Activated CD8-positive, alpha-beta T cell treated with anti-CD3 and anti-CD28 coated beads for 36 hours (primary cell): ENCODE measurements at places on chromosomes 7 and 10. TPM values are rescaled to one million over a fixed set of nuclear protein-coding genes. Genes with fewer than 3 reads are reported as not detected.

DNA sequence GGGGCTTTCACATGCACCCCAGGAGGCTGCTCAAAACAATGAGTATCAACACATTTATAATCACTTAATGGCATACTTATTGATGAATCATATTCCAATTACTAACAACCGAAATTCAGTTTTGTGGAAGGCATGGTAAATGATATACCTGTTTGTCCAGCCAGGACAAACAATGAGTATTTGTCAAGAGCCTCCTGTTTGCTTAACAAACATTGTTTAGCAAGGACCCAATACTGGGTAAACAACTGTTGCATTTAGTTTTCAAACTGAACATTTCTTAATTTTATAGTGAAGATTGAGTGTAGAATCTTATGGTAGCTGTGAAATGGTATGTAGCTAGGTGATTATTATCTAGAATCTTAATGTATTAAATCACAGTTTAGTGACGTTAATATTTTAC lies 473.7 kb downstream of the ATRNL1 start:
- H3K4me1 ChIP-seq = no peaks in the 10 kb centered on the region
- H3K36me3 ChIP-seq = no peaks in the 10 kb centered on the region
- H3K4me3 ChIP-seq = no peak overlapping the region

GRCh38 chr10:120314442-120314841 lies 142.6 kb upstream of the PLPP4 start:
- H3K27me3 ChIP-seq = peaks cover 4% of the 10 kb centered on the region
- no peak overlapping the region for H3K27ac ChIP-seq
- no peak overlapping the region for H3K4me3 ChIP-seq
- H3K4me1 ChIP-seq = no peaks in the 10 kb centered on the region
- no peaks in the 10 kb centered on the region for H3K36me3 ChIP-seq

DNA sequence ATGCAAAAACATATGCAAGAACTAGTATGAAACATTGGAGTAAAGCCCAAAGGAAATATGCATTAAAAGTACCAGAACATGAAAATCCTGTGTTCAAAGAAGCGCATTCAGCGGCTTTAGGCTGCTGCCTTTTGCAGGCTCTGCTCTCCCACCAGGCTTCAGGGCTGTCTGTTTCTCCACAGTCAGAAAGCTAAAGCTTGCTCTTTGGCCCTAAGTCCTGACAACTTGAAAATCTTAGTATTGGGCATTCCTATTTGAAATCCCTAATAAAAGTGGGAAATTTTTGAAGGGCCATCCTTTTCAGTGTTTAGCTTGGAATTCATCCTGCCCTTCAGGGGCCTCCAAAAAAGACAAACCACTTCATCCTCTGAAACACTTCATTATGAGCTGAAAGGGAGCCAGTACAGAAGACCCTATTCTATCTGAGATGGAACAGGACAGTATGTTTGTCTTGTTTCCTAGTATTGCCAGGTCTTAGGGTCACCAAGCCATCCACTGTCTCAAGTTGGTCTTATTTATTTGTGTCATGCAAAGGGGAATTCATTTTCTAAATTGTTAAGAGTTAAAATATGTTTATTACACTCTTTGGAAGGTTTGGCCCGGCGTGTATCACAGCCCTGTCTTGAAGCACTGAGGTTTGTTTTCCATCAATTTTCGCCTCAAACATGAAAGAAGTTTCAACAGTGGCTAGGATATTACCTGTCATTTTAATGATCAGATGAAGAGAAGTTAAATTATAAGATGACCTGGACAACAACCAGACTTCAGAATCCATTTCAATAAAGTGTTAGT lies 326.3 kb upstream of the BMPER start:
- H3K4me1 ChIP-seq = no peaks in the 10 kb centered on the region
- H3K36me3 ChIP-seq = peaks cover 14% of the 10 kb centered on the region
- H3K27ac ChIP-seq = no peak overlapping the region
- DNase-seq = no peak
- H3K27me3 ChIP-seq = no peaks in the 10 kb centered on the region

- peak; percentile 15 for DNase-seq
- H3K27me3 ChIP-seq = no peaks in the 10 kb centered on the region
- peaks cover 26% of the 10 kb centered on the region for H3K36me3 ChIP-seq
- peak overlapping the region; percentile 80 for H3K27ac ChIP-seq
- no peak overlapping the region for H3K4me3 ChIP-seq
Measured at GRCh38 chr7:96284835-96285234, 37.1 kb downstream of the SLC25A13 start.

DNA sequence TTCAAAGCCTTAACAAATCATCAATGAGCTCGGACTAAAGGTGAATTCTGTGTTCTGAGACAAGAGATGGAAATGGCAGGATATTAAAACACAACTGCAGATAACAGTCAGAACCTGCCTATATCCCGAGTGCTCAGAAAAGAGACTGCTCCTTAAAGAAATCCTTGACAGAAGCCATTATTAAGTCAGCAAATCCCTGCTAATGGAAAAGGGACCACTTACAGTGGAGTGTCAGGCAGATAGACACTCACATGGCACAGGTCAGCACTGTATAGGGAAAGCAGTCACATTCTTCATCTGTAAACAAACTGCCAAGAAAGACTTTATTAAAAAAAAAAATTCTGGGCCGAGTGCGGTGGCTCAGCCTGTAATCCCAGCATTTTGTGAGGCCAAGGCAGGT lies 147.5 kb upstream of the LRRTM3 start:
- no peak overlapping the region for H3K27ac ChIP-seq
- DNase-seq = no peak
- no peaks in the 10 kb centered on the region for H3K4me1 ChIP-seq
- H3K36me3 ChIP-seq = no peaks in the 10 kb centered on the region

- H3K4me3 ChIP-seq = no peak overlapping the region
- H3K4me1 ChIP-seq = no peaks in the 10 kb centered on the region
- no peaks in the 10 kb centered on the region for H3K36me3 ChIP-seq
- DNase-seq = no peak
Measured at GRCh38 chr10:24272374-24272773, 63.4 kb downstream of the KIAA1217 start.

DNA sequence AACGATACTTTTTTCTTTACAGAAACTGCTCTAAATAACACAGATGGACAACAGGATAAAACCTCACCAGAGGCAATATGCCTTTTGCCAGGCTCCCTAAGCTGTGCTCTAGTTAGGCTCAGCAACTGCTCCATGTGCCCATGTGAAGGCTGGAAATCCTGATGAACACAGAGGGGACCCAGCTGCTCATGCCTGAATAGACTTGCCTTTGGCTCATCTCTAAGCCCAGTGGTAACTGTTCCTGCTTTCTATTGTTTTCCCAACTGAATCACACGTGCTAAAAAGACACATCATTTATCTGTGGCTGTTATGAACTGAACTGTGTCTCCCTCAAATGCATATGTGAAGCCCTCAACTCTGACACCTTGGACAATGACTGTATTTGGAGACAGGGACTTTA lies 110.4 kb downstream of the RNF216 start:
- peaks cover 17% of the 10 kb centered on the region for H3K36me3 ChIP-seq
- DNase-seq = no peak
- no peaks in the 10 kb centered on the region for H3K27me3 ChIP-seq
- no peak overlapping the region for H3K27ac ChIP-seq
- peaks cover 19% of the 10 kb centered on the region for H3K4me1 ChIP-seq

Gene EVX1
- total RNA-seq = not detected

- DNase-seq = peak; percentile 87
- H3K27me3 ChIP-seq = peaks cover 3% of the 10 kb centered on the region
- no peaks in the 10 kb centered on the region for H3K36me3 ChIP-seq
- H3K27ac ChIP-seq = peak overlapping the region; percentile 82
- peaks cover 19% of the 10 kb centered on the region for H3K4me1 ChIP-seq
- peak overlapping the region; percentile 78 for H3K4me3 ChIP-seq
Measured at GRCh38 chr7:100604028-100604975, 2.1 kb downstream of the PCOLCE start.
